ENCODE measurements at places on chromosomes 13 and 19.

DNA sequence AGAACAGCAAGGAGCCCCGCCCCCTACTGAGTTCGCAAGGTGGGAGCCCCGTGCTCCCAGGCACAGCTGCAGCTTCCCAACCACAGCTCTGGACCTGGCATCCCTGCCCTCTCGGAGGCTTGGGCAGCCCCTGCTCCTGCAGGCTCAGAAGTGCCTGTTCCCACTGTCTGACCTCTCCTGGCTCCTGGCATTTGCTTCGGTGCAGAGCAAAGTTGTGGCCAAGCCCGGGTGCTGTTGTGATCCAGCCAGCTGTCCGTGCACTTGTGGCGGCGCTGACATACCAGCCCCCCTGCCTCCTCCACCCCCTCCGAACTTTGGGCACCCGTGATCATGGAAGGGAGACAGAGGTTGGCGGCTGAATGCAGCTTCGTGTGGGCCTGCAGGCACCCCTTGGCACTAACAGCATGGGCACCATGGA lies 1386.8 kb downstream of the PCDH9 start:
- no peak for DNase-seq

DNA sequence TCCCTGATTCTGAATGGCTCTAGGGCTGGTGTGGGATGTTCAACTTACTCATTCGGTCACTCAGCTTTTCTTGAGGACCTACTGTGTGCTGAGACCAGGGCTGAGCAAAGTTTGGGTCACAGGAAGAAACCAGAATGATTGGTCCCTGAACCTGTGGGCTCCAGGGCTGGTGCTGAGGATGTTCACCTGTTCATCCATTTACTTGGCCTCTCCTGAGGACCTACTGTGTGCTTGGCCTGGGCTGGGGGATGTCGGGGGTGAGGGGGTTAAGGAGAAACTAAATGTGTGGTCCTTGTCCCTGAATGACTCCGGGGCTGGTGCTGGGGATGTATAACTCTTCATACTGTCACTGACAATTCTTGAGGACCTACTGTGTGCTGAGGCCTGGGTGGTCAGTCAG lies 10.3 kb downstream of the ZNF835 start:
- DNase-seq, result no peak

DNA sequence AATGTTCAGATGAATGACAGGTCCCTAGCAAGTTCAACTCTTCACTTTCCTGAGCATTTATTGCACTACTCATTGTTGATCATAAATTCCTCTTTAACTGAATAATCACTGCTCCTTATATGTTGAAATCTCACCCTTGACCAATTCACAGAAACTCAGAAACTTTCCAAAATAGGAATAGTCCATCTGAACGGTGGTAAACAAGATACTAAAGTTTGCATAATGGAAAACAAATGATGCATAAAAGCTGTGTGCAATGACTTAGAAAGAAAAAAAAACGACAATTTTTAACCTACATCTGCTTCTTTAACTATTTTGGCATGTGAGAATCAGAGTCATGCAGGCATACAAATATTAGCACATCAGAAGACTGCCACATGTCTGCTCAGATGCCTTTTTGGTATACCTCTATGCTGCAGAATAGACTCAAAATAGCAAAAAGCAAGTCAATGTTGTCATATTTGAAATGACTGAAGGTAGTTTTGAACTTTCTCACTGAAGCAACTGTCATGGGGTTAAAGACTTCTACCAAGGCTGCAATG lies 34.8 kb downstream of the SLC10A2 start:
- no peak for DNase-seq

GRCh38 chr13:63161219-63161618 lies 1745.6 kb upstream of the PCDH20 start:
- DNase-seq, result no peak

DNA sequence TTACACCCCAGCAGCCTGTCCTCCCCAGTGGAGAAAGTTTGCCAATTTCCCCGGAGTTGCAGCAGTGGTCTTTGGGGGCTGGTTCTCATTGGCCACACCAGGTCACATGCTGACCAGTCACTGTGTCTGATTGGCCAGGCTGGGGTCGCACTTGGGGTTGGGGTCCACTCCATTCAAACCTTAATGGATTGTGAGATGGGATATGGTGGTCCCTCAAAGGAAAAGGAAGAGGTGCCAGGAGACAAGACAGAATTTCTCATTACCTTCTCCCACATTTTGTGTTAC lies 3.4 kb downstream of the PPM1N start:
- no peak for DNase-seq

GRCh38 chr19:28492201-28492600 lies 720.8 kb downstream of the UQCRFS1 start:
- no peak for DNase-seq

- no peak for DNase-seq
Measured at GRCh38 chr19:19526581-19527370, 1.9 kb upstream of the YJEFN3 start.

DNA sequence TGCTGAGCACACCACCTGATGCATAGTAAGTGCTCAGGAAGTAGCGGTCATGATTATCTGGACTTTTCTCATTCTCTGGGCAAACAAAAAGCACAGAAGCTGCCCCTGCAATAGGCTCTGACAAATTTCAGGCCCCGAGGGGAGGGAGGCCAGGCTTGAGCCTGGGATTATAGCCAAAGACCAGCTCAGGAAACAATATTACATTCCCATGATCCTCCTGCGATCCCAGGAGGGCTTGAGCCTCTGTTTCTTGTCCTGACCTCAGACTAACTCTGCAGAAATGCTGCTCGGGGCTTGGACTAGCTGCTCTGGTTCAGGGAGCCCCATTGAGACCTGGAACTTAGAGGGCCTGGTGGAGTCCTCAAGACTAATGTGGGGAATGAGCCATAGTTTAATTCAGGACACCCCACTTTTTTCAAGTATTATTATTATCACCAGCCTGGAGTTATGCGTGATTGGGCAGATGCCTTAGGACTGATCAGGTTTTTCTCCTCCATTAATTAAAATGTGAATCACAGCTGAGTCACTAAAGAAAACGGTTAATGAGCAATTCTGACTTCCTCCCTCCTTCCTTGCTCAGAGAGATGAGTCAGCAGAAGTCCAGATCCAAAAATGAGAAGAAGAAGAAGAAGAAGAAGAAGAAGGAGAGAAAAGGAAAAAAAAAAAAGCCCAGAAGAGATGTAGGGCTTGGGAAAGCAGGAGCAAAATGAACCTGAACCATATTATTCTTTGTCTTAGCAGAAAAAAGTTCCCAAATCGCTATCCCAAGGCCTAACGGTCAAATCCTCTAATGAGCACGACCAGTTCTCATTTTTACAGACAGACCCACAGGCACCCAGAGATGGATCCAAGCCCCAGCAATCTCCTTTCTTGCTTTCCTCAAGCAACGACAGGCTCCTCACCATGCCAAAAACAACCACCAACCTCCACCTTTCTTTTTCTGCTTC lies 107.2 kb downstream of the CACNA1A start:
- DNase-seq, result no peak

All from activated naive CD4-positive, alpha-beta T cell treated with Interleukin-2 at 50 U/mL for 16 hours (primary cell).